ENCODE measurements at places on chromosomes 11 and 22. TPM values are rescaled to one million over a fixed set of nuclear protein-coding genes. Genes with fewer than 3 reads are reported as not detected.

DNA sequence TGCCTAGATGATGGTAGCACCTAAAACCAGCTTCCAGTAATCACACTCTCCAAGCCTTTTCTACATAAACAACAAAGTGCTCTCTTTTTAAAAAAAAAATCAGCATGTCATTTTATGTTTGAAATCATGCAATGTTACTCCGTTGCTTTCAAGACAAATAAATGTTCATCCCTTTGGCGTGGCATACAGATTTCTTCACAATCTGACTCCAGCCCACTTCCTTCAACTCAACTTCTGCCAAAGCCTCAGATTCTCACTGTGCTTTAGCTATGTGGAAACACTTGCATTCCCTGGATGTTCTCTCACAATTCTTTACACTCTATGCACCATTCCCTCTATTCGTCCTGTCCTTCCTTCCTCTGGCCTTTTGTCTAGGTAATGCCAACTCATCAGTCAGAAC is 206.3 kb upstream of the BLID start:
- DNase-seq: no peak

DNA sequence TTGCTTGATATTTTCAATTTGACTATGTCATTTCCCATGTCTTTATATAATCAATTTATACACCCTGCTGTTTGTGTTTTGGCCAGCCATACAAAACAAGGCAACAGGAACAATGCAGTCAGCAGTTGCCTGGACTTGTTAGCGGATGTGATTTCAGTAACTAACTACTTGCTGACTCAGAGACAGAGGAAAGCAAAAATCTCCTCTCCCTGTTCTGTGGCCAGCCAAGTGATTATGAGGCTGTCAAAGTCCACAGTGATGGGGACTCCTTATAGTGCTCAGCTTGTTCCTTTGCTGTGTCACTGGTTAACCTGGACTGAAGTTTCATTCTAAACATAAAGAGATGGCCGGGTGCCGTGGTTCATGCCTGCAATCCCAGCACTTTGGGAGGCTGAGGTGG is 32.6 kb upstream of the APLP2 start:
- DNase-seq: peak; percentile 58

DNA sequence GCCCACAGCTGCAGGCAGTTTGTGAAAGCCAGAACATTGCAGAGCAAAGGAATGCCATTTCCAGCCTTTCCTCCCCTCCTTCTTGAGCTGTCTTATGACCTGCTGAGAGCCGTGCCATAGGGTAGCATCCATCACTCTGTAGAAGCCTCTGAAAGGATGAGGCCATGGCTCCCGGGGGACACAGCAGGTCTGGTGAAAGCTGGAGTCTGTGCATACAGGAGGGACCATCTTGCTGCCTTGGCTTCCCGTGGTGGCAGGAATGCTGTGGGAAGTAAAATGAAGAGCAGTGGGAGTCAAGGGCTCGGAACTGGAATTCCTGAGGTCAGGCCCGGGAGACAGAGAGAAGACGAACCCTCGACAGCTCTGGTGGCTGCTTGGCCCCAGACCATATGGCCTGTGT is 30.9 kb downstream of the ANO1 start:
- no peak for DNase-seq

GRCh38 chr11:121383716-121384115 is 68.4 kb upstream of the SORL1 start:
- no peak for DNase-seq

- DNase-seq: no peak
Measured at GRCh38 chr22:50253046-50253915, 2.2 kb upstream of the HDAC10 start.

- DNase-seq: no peak
Measured at GRCh38 chr11:72472765-72473164, 38.4 kb upstream of the CLPB start.

GRCh38 chr22:42808521-42808920 is 48.6 kb downstream of the ARFGAP3 start:
- no peak for DNase-seq

GRCh38 chr22:20663137-20663828 is 110.6 kb upstream of the SERPIND1 start:
- no peak for DNase-seq

DNA sequence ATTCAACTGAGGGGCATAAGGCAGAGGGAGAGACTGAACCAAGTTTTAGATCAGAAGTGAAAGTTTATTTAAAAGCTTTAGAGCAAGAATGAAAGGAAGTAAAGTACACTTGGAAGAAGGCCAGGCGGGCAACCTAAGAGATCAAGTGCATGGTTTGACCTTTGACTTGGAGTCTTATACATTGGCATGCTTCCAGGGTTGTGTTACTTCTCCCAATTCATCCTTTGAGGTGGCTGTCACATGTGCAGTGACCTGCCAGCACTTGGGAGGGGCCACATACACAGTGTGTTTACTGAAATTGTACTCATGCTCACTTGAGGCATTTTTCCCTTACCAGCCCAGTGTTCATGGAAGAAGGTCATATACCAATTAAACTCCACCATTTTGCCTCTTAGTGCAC is 30.4 kb downstream of the CYP2R1 start:
- no peak for DNase-seq

- no peak for DNase-seq
Measured at GRCh38 chr11:87033561-87033960, 4.2 kb upstream of the TMEM135 start.

DNA sequence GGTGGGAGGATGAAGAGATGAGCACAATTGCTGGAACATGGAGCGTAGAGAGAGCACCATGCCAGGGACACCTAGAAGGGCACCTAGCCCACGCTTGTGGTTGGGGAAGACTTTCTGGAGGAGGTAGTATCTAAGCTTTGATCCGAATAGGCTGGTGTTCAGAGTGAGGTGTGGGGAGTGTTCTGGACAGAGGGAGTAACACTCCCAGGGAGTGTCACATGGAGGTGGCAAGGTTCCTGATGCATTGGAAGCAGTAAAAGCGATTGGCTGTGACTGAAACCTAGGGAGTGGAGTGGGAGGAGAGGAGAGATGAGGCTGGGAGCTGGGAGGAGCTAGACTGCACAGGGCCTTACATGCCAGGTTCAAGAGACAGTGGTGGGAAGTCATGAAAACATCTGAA is 188.0 kb upstream of the NCAM1 start:
- no peak for DNase-seq

- no peak for DNase-seq
Measured at GRCh38 chr11:34826384-34826726, 89.8 kb downstream of the APIP start.

GRCh38 chr22:46659791-46660186 is 39.6 kb downstream of the GRAMD4 start:
- DNase-seq: no peak

GRCh38 chr22:36028646-36029405 is at the start of gene RBFOX2:
TSS of gene RBFOX2 (minus strand) at chr22:36028824. CDS start at chr22:36028425, 399 bp downstream.
- DNase-seq: peak; percentile 83

SCGB1D2 gene
- total RNA-seq: not detected

OR2AT4 gene
- total RNA-seq: 0.07 TPM

CNIH2 gene
- total RNA-seq: 1.5 TPM

CDC42EP2 gene
- total RNA-seq: 35.3 TPM

CCDC34 gene
- total RNA-seq: 11.4 TPM

SOX6 gene
- total RNA-seq: 0.13 TPM

Data from HT1080 (cell line).